Activated CD4-positive, alpha-beta T cell treated with anti-CD3 and anti-CD28 coated beads, Interleukin-2, amount 50 U/mL, for 16 hours (primary cell): ENCODE measurements at places on chromosomes 1 and 21.

DNA sequence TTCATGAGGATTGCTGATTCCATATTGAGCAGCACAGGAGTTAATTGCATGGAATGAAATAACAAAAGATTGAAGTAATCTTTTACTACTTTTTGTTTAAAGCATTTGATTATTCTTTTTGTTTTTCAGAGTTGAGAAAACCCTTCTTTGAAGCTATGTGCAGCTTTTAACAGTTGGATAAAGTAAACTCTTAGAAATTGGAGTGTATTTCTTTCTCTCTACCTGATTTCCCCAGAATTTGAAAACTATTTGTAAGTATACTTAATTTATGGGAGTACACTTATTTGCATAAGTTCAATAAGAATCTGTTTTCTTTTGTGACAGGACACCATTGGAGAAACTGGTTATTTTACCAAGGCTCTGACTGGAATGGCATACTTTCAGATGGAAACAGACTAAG lies 133.6 kb downstream of the TRIM33 start:
- no peak for DNase-seq

GRCh38 chr1:239125027-239125426 lies 261.3 kb upstream of the CHRM3 start:
- DNase-seq = no peak

DNA sequence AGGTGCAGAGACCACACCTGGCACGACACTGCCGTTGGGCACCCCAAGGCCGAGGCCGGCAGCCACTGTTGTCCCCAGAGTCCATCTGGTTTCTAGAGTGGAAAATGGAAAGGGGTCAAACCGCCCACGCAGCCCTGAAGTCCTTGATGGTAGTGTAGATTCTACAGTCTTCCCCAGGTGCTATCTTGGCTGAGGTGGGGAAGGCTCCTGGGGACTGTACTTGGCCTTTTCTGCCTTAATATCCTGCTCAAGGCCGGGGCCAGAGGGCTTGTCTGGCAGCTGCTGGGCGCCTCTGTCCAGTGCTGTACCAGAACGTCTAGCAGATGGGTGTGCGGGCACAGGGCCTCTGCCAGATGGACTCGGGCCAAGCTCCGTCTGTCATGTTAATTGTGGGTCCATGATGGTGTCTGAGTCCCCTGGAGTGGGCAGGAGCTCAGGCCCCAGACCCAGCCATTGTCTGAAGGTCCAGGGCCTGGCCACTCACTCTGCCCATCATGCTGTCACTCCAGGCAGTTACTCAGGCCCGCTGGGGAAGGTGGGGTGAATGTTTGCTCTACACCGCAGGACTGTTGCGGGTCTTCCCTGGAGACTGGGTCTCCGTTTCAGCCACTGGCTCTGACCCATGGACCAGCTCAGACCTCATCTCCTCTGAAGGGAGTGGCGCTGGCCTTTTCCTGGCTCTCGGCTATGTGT lies 161.9 kb upstream of the COL6A1 start:
- DNase-seq = no peak

GRCh38 chr1:246566813-246567645 lies 773 bp downstream of the CNST start:
- no peak for DNase-seq

DNA sequence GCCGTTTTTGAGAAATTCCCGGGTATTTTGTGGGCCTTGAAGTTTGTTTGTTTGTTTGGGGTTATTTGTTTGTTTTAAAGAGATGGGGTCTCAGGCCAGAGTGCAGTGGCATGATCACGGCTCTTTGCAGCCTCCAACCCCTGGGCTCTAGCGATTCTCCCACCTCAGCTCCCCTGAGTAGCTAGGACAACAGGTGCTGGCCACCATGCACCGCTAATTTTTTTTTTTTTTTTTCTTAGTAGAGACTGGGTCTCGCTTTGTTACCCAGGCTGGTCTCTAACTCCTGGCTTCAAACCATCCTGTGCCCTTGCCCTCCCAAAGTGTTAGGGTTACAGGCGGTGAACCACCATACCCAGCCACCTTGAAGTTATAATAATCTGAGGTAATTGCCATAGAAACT lies 2.0 kb downstream of the CHTOP start:
- DNase-seq = no peak

DNA sequence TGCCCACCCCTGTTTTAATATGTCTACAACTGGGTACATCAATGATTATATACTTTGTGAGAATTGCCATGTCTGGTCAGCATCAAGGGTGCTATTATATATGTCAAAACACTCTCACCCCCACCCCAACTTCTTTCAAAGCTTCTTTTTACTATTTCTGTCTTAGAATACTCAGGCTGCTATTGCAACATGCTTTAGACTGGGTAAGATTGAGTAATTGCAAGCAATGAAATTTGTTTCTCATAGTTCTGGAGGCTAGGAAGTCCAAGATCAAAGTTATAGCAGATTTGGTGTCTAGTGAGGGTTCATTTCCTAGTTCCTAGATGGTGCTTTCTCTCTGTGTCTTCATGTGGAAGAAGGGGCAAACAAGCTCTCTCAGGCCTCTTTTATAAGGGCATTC lies 100.5 kb upstream of the KCNK1 start:
- no peak for DNase-seq

DNA sequence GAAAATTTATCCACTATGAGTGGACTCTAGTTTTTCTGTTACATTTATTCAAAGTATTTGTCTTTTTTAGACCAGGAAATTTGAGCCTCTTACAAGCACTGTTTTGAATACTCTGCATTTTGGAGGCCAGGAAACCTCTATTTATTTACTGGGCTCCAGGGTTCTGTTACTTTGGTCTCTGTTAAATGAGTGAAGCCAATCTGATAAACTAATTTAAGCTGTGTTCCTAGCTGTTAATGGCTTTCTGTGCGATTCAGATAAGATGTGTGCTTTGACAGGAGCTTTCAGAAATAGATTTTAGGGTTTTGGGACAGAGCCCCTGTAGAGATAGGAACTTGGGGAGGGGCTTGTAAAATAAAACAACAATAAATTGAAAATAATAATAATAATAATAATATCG lies 23.9 kb downstream of the ACKR1 start:
- no peak for DNase-seq

GRCh38 chr1:201582705-201583442 lies 43.9 kb downstream of the NAV1 start:
- DNase-seq = no peak
